ENCODE measurements at places on chromosomes 7 and 10.

DNA sequence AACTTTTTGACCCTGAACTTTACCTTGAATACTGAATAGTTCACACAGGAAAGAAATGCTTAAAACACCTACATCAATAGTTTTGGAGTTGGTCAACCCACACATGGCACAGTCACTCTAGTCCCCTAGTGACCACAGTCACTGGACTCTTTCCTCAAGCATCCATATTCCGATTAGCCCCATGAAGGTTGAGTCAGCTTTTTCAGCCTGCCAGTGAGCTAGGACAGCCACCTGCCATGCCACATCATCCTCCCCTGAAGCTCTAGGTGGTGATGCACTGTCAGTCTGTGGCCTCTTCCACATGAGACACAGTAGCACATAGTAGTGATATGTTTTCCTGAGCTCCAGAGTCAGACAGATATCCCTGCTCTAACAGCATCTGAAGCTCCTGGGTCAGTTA lies 537.2 kb downstream of the XPNPEP1 start:
- DNase-seq = no peak

GRCh38 chr7:132771301-132771730 lies 195.0 kb upstream of the PLXNA4 start:
- DNase-seq = no peak

DNA sequence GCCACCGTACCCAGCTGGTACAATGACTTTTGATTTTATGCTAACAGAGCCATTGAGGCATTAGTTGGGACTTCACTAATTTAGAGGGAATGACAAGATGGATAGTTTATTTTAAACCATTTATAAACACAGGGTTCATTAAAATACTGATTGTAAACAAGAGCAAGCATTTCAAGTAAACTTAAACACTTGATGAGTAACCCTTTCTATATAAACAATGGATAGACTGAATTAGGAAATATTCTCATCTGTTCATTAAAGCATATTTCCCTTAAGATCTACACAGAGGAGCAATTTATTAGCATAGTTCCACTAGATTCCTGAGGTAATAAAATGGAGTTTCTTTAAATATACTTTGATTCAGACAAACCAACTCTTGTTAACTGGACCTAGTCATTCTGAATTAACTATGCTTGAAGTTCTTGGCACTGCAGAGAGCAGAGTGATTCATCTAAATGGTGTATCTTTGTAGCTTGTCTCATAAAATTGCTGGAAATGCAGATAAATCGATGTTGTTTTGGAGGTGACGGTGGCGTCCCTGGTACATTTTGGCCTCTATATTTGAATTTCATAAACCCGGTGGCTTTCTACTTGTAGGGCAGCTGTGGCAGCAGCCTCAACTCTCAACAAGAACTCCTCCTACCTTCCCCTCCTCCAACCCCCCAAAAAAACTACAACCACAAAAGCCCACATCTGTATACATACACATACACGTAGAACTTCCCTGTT lies 15.4 kb upstream of the VDAC2 start:
- DNase-seq = no peak

DNA sequence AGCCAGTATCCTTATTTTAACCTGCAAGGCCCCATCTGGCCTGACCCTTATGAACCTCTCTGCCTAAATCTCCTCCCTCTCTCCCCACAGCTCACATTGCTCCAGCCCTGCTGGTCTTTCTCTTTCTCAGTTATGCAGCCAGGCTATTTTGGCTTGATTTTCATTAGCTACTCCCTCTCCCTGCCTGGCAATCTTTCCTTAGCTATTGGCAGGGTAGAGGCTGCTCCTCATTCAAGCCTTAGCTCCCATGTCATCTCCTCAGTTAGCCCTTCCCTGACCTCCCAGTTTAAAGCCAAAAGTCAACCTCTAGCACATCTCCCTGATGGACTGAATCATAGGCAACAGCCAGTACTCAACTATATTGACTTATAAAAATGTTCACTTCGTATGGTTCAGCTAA lies 214.4 kb upstream of the CELF2 start:
- DNase-seq = no peak

GRCh38 chr7:35416568-35416967 lies 162.7 kb upstream of the TBX20 start:
- no peak for DNase-seq

DNA sequence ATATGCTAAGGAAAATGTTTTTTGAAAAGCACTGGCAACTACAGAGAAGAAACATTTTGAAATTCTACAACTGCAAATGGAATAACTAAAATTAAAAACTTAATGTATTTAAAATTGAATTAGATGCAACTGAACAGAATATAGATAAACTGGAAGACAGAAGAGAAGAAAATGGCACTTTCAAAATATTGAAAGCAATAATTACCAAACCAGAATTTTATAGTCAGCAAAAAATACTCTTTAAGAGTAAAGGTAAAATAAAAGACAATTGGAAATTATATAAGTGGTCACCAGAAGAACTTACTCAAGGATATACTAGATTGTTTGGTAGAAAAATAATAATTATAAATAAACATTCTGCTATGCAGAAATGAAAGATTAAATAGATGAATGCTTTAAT lies 927.7 kb upstream of the ZWINT start:
- DNase-seq = no peak

- DNase-seq = no peak
Observed at GRCh38 chr10:22003964-22004281, 393 bp upstream of the DNAJC1 start.

Data from T-helper 22 cell (primary cell).